ENCODE measurements at places on chromosomes 12 and 14.

GRCh38 chr12:52197371-52198231 is 5.8 kb upstream of the KRT80 start:
- DNase-seq = no peak

DNA sequence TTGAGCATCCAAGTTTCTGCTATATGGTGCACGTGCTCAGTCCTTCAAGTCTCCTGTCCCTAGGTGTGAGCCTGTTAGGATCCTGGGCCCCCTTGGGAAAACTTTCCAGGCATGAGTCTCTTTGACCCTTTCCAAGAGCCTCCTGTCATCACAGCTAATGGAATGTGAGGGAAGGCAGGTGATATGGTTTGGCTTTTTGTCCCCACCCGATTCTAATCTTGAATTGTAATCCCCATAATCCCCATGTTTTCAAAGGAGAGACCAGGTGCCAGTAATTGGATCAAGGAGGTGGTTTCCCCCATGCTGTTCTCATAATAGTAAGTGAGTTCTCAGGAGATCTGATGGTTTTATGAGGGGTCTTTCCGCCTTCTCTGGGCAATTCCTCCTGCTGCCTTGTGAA is 265.5 kb downstream of the ATP23 start:
- DNase-seq = no peak

DNA sequence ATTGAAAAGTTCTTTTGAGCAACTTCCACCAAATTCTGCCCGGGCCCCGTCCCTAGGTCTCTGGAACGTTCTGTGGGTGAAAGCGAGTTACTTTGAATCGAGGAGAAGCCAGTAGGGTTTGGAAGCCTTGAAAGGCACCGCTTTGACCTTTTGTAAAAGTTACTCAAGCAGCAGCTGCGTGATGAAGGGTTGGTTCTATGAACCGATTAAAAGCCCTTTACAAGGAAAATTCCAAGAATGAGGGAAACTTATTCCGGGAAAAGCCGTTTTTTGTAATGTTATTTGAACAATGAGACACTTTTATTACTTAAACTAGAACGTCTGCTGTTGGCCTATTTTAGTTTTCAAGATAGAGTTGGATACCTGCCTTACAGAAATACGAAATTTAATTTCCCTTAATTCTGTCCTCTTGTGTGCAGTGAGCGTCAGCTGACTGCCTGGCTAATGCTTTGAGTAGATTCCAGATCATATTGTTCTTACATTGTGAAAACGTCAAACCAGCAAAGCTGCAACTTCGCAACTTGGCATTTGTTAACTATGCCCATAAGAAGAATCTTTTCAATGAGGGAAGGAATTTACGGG is 906 bp downstream of the LARP4 start:
- DNase-seq = no peak

- DNase-seq = no peak
These were observed 274.9 kb upstream of the SOX5 start for GRCh38 chr12:24224401-24224800.

DNA sequence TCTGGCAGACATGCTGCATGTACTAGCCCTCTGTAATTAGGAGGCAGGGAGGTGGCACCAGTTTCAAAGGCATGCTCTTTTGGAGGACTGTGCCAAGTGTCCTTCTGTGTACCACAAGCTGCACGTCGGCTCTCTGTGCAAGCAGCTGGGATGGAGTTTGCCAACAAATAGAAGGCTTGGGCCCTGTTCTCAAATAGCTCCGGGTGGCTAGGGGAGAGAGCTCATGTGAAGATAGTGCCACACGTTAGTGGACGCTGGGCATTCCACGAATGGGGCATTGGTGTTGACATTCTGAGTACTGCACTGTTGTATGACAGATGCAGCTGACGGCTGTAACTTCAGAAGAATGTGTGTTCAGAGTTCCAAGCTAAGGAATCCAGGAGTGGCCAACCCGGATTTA is 4.4 kb downstream of the AACS start:
- DNase-seq = no peak

DNA sequence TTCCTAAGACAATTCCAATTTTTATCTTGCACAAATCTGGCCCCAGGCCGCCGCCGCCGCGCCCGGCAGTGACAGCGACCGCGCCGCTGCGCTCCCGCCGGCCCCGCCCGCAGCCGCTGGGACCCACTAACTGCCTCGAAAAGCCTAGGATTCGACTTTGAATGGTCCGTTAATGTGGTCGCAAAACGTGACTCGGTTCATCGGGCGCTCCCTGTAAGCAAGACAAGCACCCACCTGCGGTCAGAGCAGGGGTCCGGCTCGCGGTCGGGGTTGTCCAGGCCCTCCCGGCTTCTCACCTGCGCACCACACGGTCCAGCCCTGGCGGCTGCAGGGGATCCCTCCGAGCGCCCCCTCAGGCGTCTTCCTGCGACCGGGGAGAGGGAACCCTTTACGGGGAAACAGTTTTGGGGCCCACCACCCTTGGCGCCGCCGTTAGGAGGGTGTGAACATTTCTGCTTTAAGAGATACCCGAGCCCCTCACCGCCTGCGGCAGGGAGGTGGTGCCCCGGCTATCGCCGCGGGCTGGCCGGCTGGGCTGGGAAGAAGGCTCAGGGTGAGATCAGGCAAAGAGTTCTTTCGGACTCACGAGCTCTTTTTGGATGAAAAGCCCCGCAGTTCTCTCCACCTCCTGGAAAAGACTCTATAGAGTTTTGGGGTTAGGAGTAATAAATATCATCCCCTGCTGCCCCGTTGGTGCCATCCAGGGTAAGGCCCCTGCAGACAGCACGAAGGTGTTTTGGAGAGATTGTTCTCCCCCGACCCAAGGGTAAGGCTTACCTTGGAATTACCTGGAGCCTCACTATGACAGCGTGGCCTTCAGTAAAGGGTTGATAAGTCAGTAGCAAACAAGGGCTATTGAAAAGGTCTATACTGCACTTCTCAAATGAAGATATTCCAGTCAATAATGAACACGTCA is 13.6 kb upstream of the FOXJ2 start:
- no peak for DNase-seq

GRCh38 chr14:76480426-76480825 is 104.5 kb downstream of the ESRRB start:
- no peak for DNase-seq

GRCh38 chr12:25276199-25276937 is 25.6 kb upstream of the KRAS start:
- DNase-seq = no peak

DNA sequence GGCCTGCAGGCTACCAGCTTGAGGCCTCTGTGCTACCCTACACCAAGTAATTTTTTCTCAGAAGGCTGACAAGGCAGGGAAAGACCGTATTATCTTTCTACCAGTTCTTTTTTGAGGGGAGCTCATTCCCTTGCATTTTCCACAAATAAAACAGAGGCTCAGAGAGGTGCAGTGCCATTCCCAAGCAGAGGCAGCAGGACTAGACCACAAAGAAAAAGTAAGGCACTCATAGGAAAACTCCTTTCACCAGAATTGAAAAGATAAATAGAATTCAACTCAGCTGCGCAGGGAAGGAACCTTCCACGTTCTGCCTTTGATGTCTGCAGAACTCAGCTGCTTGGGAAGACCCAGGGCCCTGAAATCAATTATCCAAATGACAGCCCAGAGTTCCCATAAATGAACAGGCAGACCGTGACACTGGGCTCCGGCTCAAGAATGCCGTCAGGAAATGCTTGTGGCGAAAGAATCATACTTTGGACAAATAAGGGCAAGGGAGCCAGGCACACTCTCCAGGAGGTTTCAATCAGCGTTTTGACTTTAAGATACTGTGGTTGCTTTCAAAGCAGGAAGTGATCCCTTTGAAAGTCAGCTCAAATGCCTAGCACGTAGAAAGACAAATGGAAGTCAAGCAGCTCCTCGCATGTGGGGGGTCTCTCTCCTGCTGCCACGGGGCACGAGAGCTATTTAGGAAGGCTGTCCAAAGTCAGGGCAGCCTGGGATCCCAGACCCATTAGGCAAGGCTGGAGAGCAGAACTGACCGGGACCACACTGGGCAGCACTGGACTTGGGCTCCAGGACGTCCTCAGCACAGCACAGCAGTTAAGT is 14.0 kb downstream of the KCTD10 start:
- DNase-seq = peak; percentile 97

GRCh38 chr14:104169699-104170479 is 31.5 kb downstream of the KIF26A start:
- no peak for DNase-seq

DNA sequence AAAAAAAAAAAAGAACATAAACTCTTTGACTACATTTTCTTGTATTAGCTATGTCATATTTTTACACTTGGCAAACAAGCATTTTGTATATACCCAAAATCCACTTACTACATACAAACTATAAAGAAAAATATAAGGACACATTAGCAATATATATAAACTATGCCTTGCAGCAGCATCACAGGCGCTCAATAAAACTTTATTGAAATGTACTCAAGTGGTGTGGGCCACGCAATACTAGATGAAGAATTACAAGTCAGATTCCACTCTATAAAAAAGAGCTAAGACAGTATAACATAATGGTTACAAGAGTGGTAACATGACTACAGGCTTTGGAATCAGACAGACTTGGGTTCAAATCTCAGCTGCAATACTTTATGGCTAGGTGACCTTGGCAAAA is 3.1 kb upstream of the AP4S1 start:
- DNase-seq = no peak

DNA sequence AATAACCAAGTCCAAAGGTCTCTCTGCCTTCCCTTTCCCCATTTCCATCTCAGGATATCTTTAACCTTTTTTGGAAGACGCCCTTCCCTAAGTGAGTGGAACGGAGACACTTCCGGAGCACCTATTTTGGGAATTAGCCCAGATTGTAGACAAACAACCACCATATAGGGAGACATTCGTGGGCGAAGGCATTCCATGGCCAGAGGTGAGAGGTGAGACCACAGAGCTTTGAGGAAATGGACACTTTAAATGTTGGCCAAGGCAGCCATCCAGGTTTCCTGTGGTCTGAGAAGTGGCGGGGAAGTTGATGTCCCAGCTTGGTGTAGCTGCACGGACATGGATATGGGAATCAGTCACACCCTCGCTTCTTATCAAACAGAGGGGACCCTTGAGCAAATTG is 69.4 kb upstream of the BDKRB2 start:
- no peak for DNase-seq

- DNase-seq = no peak
These were observed 278.3 kb downstream of the DPF3 start for GRCh38 chr14:72615451-72616121.

DNA sequence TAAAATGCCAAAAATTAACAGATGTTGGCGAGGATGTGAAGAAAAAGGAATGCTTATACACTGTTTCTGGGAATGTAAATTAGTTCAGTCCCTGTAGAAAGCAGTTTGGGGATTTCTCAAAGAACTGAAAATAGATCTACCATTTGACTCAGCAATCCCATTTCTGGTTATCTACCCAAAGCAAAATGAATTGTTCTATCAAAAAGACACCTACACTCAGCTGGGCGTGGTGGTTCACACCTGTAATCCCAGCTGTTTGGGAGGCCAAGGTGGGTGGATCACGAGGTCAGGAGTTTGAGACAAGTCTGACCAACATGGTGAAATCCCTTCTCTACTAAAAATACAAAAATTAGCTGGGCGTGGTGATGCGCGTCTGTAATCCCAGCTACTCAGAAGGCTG is 279.3 kb upstream of the PDE3A start:
- no peak for DNase-seq

GRCh38 chr12:26767865-26768264 is 65.1 kb downstream of the ITPR2 start:
- no peak for DNase-seq

DNA sequence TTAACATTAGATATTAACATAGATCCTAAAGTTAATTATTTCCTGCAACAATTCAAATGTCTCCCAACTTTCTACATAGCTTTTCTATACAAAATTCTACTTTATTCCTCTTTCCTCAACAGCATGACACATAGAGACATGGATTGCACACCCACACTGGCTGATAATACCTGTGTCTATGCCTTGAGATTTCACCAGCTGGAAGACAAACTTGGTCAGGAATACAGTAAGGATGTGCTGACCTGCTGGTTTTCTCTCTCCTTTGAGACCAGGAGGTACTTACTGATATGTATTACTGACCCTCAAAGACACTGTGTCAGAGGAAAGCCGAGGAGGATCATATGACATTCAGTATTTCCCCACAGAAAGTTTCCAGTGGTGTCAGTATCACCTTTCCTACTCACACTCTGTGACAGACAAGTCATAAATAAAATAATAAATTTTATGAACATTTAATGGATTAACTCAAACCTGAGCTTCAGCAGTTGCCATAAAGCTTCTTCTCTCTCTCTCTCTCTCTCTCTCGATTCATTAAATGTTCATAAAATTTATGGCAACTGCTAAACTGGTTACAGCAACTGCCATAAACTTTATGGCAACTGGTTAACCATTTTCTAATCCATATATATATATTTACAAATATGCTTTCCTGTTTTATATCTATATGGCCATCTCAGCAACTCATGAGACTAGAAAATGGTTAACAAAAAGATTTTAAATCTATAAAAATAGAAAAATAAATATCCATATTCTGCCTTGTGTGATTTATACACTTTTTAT is 22.7 kb downstream of the EIF2S3B start:
- no peak for DNase-seq

- DNase-seq = no peak
These were observed 306.6 kb upstream of the SOX5 start for GRCh38 chr12:24255920-24256665.

- no peak for DNase-seq
These were observed 122.4 kb upstream of the KRR1 start for GRCh38 chr12:75633789-75634188.

- DNase-seq = no peak
These were observed 196.6 kb downstream of the GLT1D1 start for GRCh38 chr12:129049917-129050316.

- DNase-seq = peak; percentile 40
These were observed 107.3 kb downstream of the PPP2R5E start for GRCh38 chr14:63435838-63436237.

GRCh38 chr12:113220593-113221180 is 577 bp upstream of the TPCN1 start:
- DNase-seq = no peak

GRCh38 chr12:57964421-57964820 is 23.1 kb downstream of the ATP23 start:
- no peak for DNase-seq
